ENCODE measurements at places on chromosomes 2 and 18. TPM values are rescaled to one million over a fixed set of nuclear protein-coding genes. Genes with fewer than 3 reads are reported as not detected.

Gene RTP5
- total RNA-seq: not detected

Gene CXCR1
- total RNA-seq: not detected

Gene GAL3ST2
- total RNA-seq: not detected

Gene C2orf66
- 0.14 TPM for total RNA-seq

Gene HOXD12
- total RNA-seq: not detected

Gene ZSWIM2
- not detected for total RNA-seq

Gene PROKR1
- not detected for total RNA-seq

Gene RBMS1
- 82.8 TPM for total RNA-seq

Gene COL4A3
- total RNA-seq: under 0.01 TPM

Gene BMP10
- total RNA-seq: not detected

Gene SCN3A
- 12.0 TPM for total RNA-seq

Gene ALKAL2
- not detected for total RNA-seq

Gene DPY30
- total RNA-seq: 75.7 TPM

Gene PLGLB2
- 0.65 TPM for total RNA-seq

Gene LOXHD1
- total RNA-seq: 0.05 TPM

Gene MDH1B
- total RNA-seq: 0.33 TPM

Gene NOL4
- total RNA-seq: not detected

Gene TEX44
- not detected for total RNA-seq

Gene ST6GAL2
- total RNA-seq: not detected

Gene PLGLB1
- 2.6 TPM for total RNA-seq

Gene IRS1
- 0.23 TPM for total RNA-seq
